PC-9 (cell line): ENCODE measurements at places on chromosomes 3 and 15. TPM values are rescaled to one million over a fixed set of nuclear protein-coding genes. Genes with fewer than 3 reads are reported as not detected.

Gene SEMA3F
- total RNA-seq = 34.0 and 49.1 TPM in 2 replicates

Gene GRAMD1C
- 14.7 and 15.7 TPM in 2 replicates for total RNA-seq

Gene PRKAR2A
- 54.2 and 78.9 TPM in 2 replicates for total RNA-seq

Gene IMPG2
- total RNA-seq = 0.05 and 0.11 TPM in 2 replicates

Gene DAZL
- total RNA-seq = not detected in 2 replicates

Gene CHL1
- not detected in 2 replicates for total RNA-seq

Gene FANCD2OS
- total RNA-seq = not detected in 2 replicates

Gene RBPMS2
- total RNA-seq = 4.1 and 5.3 TPM in 2 replicates

- DNase-seq = no peak
Measured at GRCh38 chr3:147200545-147200944, 205.8 kb downstream of the ZIC4 start.

DNA sequence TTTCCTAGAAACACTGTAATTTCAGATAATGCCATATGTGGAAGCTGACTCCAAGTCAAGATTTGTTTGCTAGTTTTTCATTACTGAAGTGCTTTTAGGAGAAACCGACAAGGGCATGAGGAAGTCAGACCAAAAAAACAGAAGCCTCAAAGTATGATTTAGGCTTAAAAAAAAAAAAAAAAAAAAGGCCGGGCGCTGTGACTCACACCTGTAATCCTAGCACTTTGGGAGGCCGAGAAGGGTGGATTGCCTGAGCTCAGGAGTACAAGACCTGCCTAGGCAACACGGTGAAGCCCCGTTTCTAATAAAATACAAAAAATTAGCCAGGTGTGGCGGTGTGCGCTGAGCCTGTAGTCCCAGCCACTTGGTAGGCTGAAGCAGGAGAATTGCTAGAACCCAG, 11.6 kb downstream of the RPL15 start:
- peak; percentile 72 for DNase-seq

- DNase-seq = no peak
Measured at GRCh38 chr15:64623347-64623996, 151.9 kb downstream of the RBPMS2 start.

- DNase-seq = no peak
Measured at GRCh38 chr3:12370758-12371157, 81.9 kb downstream of the PPARG start.

DNA sequence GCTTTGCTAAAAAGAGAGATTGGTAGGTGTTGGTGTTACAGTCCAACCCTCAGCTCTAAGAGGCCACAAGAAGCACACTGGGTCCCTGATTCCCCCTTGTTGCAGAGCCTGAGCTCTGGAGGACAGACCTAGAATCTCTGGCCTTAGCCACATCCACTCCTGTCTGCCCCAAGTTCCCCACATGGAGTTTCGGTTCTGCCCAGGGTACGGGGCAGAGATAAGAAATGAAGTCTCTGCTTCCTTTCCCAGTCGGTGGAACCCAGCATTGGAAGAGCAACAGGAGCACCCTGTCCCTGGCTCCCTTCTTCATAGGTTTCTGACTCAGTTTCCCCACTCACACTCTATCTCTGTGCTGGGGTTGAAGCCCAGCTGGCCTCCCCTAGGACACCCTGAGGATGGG, 13.2 kb downstream of the PRR23E start:
- DNase-seq = no peak

DNA sequence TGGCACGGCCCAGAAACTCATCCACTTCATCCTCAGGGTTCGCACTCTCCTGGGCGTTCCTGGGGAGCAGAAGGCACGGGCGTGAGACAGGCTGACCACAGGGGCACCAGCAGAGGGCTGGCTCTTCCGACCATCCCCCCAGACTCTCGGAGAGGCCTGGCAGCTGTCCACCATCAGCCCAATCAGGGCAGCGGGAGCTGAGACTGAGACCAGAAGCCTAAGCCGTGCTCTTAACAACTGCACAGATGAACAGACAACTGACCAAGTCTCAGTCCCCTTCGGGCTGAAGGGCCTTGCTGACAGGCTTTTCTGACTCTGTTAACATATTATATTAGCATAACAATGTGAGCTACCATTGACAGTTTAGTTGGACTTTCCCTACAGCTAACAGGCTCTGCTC, 118.0 kb downstream of the SEC22A start:
- DNase-seq = no peak

GRCh38 chr15:90483012-90483307, 46.8 kb upstream of the CRTC3 start:
- DNase-seq = no peak

- no peak for DNase-seq
Measured at GRCh38 chr3:8888301-8888915, 74.9 kb downstream of the RAD18 start.

DNA sequence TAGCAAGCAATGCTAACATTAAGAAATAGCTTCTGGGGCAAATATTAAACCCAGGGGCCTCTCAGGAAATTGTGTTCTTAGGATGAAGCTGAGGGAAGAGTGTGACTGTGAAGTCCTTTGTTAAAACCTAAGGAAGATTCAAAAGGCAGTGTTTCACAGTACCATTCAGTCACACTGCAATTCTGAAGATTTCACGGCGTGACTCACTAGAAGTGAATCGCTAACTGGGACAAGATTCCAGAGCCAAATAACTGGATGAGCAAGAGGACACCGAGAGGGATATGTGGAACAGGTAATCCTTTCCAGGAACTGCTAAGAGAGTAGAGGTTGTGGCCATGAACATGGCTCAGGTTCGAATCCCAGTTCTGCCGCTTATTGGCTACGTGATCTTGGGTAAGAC, 61.8 kb upstream of the SMAD3 start:
- peak; percentile 18 for DNase-seq

GRCh38 chr3:134327594-134327975, 46.7 kb downstream of the AMOTL2 start:
- peak; percentile 94 for DNase-seq

DNA sequence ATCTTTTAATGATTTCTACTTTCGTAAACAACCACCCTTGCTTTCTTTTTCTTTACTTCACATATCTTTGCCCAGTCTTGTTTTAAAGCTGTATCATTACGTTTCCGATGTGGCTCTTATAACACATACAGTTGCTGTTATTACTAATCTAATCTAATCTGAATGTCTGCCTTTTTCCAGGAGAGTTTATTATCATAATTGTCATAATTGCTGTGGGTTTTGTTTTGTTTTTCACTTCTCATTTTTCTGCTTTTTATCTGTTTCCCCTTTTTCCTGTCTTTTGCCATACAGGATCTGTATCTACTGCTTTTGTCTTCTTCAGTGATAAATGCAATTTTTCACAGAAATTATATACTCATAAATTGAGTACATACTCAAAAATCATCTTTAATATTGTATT, 24.9 kb downstream of the HACL1 start:
- DNase-seq = no peak

- no peak for DNase-seq
Measured at GRCh38 chr3:46987743-46988401, 8.4 kb downstream of the NBEAL2 start.

GRCh38 chr3:110495201-110495927, 576.3 kb upstream of the NECTIN3 start:
- DNase-seq = peak; percentile 60

GRCh38 chr3:149448331-149448831, 26.1 kb upstream of the TM4SF4 start:
- peak; percentile 22 for DNase-seq

- no peak for DNase-seq
Measured at GRCh38 chr3:178405531-178405930, 130.7 kb upstream of the KCNMB2 start.

- DNase-seq = no peak
Measured at GRCh38 chr15:66389098-66389858, 2.6 kb downstream of the MAP2K1 start.

DNA sequence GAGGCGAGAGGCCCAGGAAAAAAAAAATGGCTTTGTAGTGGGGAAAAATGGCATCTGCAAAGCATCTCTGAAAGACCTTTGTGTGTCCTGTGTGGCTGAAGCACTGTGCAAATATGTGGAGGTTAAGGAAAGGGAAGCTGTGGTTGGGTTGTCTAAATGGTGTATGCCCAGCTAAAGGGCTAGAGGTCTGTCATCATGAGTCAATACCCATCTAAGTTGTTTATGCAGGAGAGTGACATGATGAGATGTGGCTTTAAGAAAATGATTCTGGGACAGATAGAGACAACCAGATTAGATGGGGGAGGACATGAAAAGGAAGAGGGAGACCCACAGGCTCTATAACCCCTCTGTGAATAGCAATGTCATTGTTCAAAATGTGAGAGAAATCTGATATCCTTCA, 280.7 kb downstream of the MFSD1 start:
- DNase-seq = no peak

DNA sequence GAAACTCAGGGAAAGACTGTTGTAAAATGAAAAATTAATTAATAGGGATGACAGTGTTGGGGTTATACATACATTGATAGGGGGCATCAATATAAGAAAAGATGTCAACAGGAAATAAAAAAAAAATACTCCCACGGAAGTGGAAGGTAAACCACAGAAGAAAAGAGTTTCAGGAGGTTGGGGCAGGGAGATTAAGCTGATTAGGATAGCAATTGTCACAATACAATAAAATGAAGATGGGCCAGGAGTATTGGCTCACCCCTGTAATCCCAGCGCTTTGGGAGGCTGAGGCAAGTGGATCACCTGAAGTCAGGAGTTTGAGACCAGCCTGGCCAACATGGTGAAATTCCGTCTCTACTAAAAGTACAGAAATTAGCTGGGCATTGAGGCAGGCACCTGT, 536.1 kb downstream of the AGBL1 start:
- DNase-seq = no peak
